Airway epithelial cell (primary cell): ENCODE measurements at places on chromosomes 16 and 17. TPM values are rescaled to one million over a fixed set of nuclear protein-coding genes. Genes with fewer than 3 reads are reported as not detected.

Gene DRC3
- total RNA-seq, result 0.21 TPM in 1 of 2 replicates, not detected in the other

Gene PRSS21
- total RNA-seq, result 3.4 and 7.5 TPM in 2 replicates

Gene STH
- not detected in 2 replicates for total RNA-seq

Gene SPATA32
- total RNA-seq, result not detected in 2 replicates

Gene ACSM2B
- not detected in 2 replicates for total RNA-seq

Gene NOD2
- 4.8 and 5.6 TPM in 2 replicates for total RNA-seq

Gene PSKH1
- total RNA-seq, result 6.4 and 10.9 TPM in 2 replicates

Gene ERN2
- 0.28 and 0.49 TPM in 2 replicates for total RNA-seq

Gene NPW
- 3.6 and 4.0 TPM in 2 replicates for total RNA-seq

Gene SLC25A39
- total RNA-seq, result 203 and 225 TPM in 2 replicates

Gene KCNH4
- not detected in 2 replicates for total RNA-seq

Gene CCR7
- not detected in 2 replicates for total RNA-seq

Gene PERCC1
- total RNA-seq, result not detected in 2 replicates

Gene PTRH2
- 35.8 and 57.5 TPM in 2 replicates for total RNA-seq

Gene MSLN
- total RNA-seq, result 11.5 and 12.4 TPM in 2 replicates

Gene CDH11
- total RNA-seq, result 10.5 and 39.6 TPM in 2 replicates

Gene OTOP2
- total RNA-seq, result 0.42 and 0.79 TPM in 2 replicates

Gene MRPS34
- 193 and 199 TPM in 2 replicates for total RNA-seq
